ENCODE measurements at places on chromosomes 7 and 10.

DNA sequence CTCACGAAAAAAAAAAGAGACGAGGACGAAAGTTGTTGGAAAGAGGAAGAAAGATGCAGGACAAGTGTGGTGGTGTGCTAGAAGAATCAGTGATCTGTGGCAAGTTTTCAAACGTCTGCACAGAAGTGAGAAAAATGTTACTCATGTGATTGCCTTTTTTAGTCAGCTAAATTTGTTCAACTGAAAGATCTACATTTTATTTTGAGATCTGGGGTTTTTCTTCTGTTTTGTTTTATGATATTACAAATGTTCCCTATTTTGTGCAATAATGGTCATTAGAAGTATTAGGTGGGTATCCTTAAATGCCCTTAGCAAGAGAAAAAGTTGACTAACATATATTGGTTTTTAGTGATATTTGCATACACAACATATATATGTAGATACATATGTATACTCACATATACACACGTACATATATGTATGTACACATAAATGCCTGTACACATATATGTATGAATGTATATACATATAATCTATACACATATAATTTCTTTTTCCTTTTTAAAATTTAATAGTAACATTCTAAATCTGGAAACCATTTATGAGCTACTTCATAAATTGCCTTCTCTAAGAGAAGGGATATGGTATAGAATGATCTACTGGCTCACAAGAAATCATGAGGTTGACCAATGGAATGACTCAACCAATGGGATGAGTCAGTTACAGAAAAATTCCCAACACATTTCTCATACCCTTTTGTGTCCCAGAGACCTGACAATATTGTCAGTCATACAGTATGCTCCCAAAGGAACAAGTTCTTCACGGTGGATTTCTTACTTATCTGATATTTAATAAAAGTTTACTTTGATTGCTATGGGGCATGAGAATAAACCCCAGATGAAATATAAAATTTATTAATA is 38.4 kb downstream of the SLC39A12 start:
- no peak for DNase-seq

DNA sequence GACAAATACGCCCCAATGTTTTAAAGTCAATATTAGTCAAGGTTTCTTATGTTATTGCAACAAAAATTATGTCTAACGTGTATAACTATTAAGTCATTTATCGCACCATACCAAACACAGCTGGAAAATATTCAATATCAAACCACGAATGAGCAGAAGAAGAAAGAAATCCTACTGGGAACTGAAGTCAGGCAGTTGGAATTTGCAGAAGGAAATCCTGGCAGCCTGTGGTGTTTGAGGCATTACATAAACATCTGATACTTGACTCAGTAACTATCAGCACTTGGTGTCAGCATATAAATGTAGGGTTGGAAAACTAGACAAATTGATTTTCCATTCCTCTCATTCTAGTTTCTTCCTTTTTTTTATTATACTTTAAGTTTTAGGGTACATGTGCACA is 83.4 kb upstream of the NUPR2 start:
- DNase-seq, result no peak

DNA sequence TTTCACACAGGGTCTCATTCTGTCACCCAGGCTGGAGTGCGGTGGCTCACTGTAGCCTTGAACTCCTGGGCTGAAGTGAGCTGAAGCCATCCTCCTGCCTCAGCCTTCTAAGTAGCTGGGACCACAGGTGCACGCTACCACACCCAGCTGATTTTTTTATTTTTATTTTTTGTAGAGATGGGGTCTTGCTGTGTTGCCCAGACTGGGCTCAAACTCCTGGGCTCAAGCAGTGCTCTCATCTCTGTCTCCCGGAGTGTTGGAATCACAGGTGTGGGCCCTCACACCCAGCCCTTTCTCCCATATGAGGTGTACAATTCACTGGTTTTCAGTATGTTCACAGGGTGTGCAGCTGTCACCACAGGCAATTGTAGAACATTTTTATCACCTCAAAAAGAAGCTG is 5.2 kb downstream of the INPP5A start:
- no peak for DNase-seq

DNA sequence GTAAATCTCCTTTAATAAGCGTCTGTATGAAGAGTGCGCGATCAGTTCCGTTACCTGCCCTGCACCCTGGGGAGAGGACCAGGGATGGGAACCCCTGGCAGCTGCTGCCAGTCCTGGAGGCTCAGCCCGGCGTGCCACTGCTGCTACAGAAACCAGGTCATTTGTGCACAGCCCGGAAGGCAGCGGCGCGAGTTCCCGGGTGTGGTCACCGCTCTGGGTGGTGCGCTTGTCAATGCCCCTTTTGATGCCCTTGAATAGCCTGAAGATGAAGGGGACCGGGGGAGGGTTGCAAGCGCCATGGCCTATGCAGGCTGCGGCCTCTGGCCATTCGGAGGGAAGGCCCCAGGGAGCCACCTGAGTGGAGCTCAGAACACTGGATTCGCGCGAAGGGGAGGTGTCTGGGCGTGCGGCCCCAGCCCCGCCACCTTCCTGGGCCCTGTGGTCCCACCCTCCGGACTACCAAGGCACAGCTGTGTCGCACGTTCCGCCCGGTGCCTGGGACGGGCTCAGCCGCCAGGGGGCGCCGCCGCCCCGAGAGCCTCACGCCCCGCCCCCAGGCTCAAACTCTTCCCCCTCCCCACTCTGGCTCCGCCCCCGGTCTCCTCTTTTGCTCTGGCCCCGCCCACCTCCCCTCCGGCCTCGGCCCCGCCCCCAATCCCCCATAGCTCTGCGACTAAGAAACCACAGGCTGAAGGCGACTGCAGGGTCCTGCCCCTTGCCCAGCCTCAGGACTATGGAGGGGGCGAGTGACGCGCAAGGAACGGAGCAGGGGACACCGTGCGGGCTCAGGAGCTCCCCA is 16.5 kb downstream of the AP5Z1 start:
- peak; percentile 75 for DNase-seq

GRCh38 chr7:28904578-28905048 is 53.5 kb downstream of the TRIL start:
- DNase-seq, result no peak

DNA sequence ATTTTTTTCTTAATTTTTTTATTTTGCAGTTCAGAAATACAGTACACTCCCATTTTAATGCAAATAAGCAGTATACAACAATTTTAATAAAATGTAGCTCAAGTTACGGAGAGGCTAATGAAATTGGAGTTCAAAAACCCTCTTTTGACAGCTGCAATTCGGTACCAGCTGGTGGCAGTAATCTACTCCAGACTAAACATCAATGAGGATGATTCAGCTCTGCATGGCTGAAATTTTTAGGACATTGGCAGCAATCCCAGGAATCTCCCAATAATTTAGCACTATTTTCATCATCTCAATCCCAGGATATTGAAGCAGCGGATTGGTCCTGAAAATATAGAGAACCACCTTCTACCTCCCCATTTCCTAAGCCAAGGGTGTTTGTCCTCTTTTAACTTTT is 278.8 kb downstream of the CACNA2D1 start:
- no peak for DNase-seq

GRCh38 chr7:31791881-31792280 is 104.9 kb downstream of the PPP1R17 start:
- no peak for DNase-seq

- DNase-seq, result no peak
Observed at GRCh38 chr7:115338016-115338415, 416.1 kb downstream of the MDFIC start.

GRCh38 chr7:43559171-43559945 is 23.6 kb upstream of the STK17A start:
- no peak for DNase-seq

Measured in activated CD4-positive, alpha-beta memory T cell treated with anti-CD3 and anti-CD28 coated beads, Interleukin-2, amount 10 ng/mL, durations not matched to agents 7 days and 5 days (primary cell).